ENCODE measurements at places on chromosomes 5 and 9.

DNA sequence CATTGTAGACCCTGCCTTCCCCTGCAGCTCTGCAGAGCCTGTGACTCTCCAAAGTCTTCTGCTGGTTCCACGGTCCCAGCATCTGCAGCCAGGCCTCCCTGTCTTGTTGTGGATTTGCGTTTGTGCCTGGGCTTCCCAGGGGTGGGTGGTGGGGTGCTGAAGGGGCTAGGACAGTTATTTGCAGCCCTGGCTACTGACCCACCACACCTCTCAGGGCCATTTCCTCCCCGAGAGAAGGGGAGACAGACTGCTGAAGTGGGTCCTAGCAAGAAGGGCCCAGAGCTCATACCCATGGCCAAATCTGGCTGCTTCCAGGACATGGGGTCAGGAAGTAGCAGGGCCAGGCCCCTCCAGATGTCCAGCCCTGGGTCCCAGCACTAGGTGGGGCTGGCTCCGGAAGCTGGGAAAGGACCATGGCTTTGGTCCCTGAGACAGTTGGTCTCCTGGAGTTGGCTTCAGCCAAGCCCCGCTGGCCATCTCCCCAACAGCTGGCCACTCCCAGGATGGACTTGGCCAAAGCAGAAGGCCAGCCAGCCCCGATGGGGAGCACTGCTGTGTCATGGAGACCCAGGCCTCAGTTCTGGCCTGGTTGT lies 26.3 kb downstream of the GSN start:
- no peak for DNase-seq

DNA sequence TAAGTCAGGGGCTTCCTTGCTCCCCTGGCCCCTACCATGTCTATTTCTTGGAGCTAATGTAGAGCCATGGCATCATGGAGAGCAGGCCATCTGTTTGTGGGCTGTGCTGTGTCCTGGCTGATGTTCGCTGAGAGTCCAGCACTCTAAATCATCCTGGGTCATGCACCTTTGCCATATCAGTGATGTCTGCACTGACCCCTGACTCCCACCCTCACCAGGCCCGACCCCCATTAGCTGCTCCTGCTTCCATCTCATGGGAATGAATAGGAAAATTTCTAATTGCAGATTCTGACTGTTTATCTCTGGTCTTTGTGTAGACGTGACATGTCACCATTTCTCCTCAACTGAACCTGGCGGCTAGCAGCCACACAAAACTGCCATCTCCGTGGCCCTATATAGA lies 236.9 kb downstream of the NSG2 start:
- no peak for DNase-seq

- DNase-seq = no peak
Measured at GRCh38 chr5:145521066-145521465, 314.1 kb downstream of the PRELID2 start.

DNA sequence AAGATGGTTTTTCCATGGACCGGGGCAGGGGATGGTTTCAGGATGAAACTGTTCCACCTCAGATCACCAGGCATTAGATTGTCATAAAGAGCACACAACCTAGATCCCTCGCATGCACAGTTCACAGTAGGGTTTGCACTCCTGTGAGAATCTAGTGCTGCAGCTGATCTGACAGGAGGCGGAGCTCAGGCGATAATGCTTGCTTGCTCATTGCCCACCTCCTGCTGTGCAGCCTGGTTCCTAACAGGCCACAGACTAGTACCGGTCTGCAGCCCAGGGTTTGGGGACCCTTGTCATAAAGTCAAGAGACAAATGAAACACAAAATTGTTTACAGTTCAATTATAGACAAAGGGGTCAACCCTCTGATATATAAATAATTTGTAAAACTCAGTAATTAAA lies 101.7 kb downstream of the RANBP17 start:
- DNase-seq = no peak

GRCh38 chr9:121772600-121773285 lies 121.3 kb downstream of the DAB2IP start:
- DNase-seq = no peak

- no peak for DNase-seq
Measured at GRCh38 chr9:134325813-134326723, at the start of gene RXRA. Gene RXRA, plus strand, starts transcription at chr9:134326455. Its CDS starts 177 bp downstream, at chr9:134326632.

DNA sequence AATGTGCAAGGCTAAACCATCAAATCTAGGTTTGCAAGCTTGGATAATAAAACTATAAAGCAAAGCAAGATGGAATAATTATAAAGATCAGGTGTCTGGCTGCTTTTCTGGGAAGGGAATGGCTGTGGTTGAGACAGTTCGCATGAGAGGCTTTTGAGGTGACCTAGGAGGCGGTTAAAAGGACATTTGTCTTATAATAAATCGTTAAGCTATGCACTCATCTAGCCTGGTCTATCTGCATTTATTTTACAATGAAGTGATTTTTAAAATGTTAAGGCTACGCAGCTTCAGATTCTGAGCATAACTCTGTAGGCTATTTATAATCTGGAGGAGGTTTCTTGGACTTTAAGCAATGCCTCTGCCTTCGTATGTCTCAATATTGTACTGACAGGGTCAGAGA lies 29.4 kb upstream of the MAN2A1 start:
- DNase-seq = no peak

GRCh38 chr9:93345643-93346230 lies 105.7 kb upstream of the FAM120A start:
- DNase-seq = no peak

DNA sequence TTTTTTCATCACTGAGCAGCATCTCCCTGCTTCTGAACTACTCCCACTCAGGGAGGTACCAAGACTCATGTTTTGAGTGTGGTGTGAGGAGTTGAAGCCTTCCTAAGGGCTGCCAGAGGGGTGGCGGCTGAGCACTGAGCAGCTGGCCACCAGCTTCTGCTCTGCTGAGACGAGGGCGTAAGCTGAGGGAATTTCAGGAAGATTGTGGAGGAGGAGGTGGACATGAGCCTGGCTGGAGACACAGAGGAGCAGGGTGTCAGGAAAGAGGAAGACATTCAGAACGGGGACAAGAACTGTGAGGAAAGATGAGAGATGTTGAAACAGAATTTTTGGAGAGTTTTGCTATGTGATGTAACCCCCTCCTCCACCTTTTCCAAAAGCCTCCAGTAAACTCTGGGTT lies 7.8 kb downstream of the LCP2 start:
- DNase-seq = no peak

DNA sequence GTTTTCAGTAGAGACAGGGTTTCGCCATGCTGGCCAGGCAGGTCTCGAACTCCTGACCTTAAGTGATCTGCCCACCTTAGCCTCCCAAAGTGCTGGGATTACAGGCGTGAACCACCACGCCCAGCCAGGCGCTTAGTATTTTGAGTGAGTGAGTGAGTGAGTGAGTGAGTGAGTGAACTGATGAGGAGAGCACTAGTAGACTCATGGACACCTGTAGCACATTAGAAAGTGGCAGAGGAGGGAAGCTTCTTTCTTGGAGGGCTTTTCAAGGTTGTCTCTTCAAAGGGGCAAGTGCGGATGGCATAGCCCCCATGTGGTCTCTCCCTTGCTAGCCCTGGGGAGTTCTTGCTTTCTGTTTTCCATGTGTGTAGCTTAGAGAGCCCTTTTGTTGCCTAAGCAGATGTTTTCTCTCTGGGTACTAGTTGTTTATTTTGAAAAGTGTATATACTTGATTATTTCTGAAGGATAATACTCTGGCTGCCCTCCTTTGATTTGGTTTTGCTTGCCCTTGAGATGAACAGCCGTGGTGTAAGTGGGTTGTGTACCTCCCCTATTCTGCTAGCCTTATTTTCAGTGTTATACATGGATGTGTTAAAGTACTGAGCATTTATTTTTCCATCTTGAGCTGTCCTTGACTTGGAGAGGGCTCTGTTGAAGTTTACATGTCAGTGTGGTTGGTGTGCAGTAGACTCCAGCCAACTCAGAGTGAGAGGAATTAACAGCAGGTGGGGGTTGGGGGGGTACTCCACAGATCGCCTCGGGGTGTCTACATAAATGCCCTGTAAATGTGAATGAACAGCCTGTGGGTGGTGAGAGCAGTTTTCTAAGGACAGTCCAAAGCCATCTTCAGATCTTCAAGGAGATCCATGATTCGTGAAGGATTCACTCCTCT lies 35.5 kb downstream of the PRRC2B start:
- DNase-seq = no peak

DNA sequence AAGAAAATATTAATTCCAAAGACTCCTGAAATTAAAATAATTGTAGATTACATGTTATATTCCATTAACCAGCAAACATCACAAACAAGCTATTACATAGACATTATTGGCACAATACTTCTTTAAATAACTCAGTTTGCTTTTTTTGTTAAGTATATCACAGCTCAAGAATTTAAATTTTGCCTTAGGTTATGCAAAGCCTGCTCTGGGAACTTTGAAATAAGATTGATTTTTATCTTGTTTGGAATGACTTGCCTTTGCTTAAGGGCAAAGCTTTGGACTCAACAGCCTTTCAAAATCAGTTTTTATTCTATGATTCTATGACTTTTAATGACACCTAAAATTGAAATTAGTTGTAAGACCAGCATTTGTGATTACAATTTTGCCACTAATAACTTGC lies 78.2 kb downstream of the ALDH7A1 start:
- no peak for DNase-seq

- DNase-seq = no peak
Measured at GRCh38 chr9:126343271-126343700, 16.7 kb downstream of the MVB12B start.

Data from right kidney (tissue), 9 donors.